ENCODE measurements at places on chromosomes 7 and 10.
A peak's percentile ranks its signal among the peaks of the same experiment; 100 is the strongest.

DNA sequence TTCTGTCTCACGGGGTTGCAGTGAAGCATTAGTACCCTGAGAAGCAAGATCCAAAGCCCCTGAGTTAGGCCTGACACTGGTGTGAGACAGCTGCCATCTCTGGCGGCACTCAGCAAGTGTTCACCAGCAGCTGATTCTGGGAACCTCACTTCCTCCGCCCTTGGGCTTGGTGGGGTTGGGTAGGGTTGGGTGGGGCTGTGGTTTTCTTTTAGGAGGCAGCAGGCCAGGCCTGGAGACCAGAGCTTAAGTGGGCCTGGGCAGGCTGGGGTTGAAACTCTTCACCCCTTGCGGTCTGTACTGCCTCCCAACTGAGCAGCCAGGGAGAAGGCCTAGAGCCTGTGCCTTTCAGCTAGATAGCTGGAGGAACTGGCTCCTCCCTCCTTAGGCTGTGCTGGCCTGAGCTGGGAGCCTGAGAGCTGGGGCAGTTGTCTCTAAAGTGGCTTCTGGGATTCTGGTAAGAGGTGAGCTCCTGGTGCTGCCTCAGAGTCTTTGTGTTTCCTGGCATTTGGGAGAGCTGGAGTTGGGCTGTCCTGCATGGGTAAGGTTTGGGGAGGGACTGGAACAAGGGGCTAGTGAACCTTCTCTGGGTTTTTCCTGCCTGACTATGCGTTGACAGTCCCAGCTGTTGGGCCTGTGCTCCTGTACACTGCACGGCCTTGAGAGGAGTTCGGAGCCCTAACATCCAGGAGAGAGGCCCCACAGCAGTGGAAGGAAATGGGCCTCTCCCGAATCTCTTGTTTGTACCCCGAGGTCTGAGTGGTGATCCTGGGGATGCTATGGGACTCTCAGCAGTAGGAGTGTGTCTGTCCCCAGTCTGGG, 5.1 kb downstream of the TSPAN14 start:
- no peaks in the 10 kb centered on the region for H3K27me3 ChIP-seq
- peaks cover 80% of the 10 kb centered on the region for H3K36me3 ChIP-seq
- peak overlapping the region; percentile 94 for H3K4me3 ChIP-seq
- H3K27ac ChIP-seq, result peak overlapping the region; percentile 94

- no peaks in the 10 kb centered on the region for H3K4me1 ChIP-seq
- no peak for DNase-seq
- no peak overlapping the region for H3K4me3 ChIP-seq
- no peak overlapping the region for H3K27ac ChIP-seq
- peaks cover 23% of the 10 kb centered on the region for H3K27me3 ChIP-seq
These were observed 151.3 kb downstream of the RAPGEF5 start for GRCh38 chr7:22205631-22206030.

GRCh38 chr7:7181519-7182155, 707 bp upstream of the C1GALT1 start:
- H3K4me1 ChIP-seq, result peaks cover 35% of the 10 kb centered on the region
- peak; percentile 65 for DNase-seq
- peak overlapping the region; percentile 100 for H3K27ac ChIP-seq
- H3K4me3 ChIP-seq, result peak overlapping the region; percentile 88

DNA sequence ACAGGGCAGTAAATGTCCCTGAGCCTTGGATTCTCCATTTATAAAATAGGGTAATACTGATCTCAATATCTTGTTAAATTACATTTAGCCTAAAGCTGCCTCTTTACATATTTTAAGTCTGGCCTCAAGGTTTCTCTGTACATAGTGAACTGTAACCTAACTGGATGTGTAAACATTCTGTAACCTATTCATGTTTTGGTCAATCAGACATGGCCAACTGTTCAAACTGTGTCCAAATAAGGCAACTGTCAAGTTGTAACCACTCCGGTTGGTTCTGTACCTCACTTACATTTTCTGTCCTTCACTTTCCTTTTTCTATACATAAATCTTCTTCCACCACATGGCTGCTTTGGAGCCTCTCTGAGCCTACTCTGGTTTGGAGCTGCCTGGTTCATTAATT, 107.1 kb upstream of the ITGB1 start:
- H3K4me1 ChIP-seq, result no peaks in the 10 kb centered on the region
- H3K27me3 ChIP-seq, result peaks cover 4% of the 10 kb centered on the region
- DNase-seq, result no peak
- H3K27ac ChIP-seq, result no peak overlapping the region
- no peak overlapping the region for H3K4me3 ChIP-seq

DNA sequence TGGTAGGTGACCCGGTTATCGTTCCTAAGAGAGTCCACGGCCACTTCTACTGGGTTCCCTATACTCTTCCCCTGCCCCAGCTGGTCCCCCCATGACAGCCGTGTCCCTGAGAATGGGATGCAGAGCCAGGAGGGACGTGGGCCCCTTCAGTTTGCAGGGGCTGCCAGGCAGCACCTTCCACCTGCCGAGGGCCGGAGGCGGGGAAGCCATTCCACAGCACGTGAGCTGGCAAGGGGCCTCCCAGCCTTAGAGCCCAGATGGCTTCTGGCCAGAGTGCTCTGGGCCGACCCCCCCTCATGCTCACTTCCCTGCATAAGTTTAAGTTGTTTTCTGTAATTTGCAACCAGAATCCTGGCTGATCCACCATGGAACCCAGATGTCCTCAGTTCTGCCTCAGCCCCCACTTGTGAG, 39.0 kb downstream of the DIP2C start:
- H3K4me1 ChIP-seq, result no peaks in the 10 kb centered on the region
- H3K4me3 ChIP-seq, result no peak overlapping the region
- H3K36me3 ChIP-seq, result no peaks in the 10 kb centered on the region
- no peak overlapping the region for H3K27ac ChIP-seq
- peaks cover 3% of the 10 kb centered on the region for H3K27me3 ChIP-seq

GRCh38 chr10:123554656-123555055, 111.5 kb upstream of the GPR26 start:
- no peaks in the 10 kb centered on the region for H3K4me1 ChIP-seq
- DNase-seq, result no peak
- no peak overlapping the region for H3K4me3 ChIP-seq

- peaks cover 4% of the 10 kb centered on the region for H3K36me3 ChIP-seq
- no peak for DNase-seq
These were observed 276.5 kb upstream of the KLF6 start for GRCh38 chr10:4061441-4061951.

GRCh38 chr10:3958472-3958996, 173.5 kb upstream of the KLF6 start:
- DNase-seq, result no peak
- no peak overlapping the region for H3K4me3 ChIP-seq
- peaks cover 42% of the 10 kb centered on the region for H3K4me1 ChIP-seq
- no peaks in the 10 kb centered on the region for H3K27me3 ChIP-seq
- peaks cover 2% of the 10 kb centered on the region for H3K36me3 ChIP-seq

- peak; percentile 86 for DNase-seq
- no peaks in the 10 kb centered on the region for H3K27me3 ChIP-seq
- no peak overlapping the region for H3K4me3 ChIP-seq
These were observed 60.9 kb upstream of the ACSM6 start for GRCh38 chr10:95133016-95133752.

- DNase-seq, result no peak
- no peak overlapping the region for H3K27ac ChIP-seq
These were observed 17.4 kb downstream of the ZNRF2 start for GRCh38 chr7:30301751-30302150.

DNA sequence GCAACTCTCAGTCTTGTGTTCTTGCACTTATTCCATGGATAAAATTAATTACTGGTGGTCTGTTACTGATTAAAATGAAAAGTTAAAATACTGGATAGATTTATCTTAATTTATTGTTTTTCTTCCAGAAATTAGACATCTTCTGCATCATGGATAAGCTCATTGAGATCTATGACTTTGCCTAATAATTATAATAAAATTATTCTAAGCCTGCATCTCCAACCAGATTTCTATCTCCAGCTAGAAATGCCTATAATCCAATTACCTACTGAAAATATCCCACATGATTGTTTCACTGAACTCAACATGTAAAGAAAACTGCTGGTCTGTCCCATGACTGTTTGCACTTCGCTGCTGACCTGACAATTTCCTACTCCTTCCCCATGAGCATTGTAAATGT, 88.3 kb upstream of the ACBD5 start:
- no peak overlapping the region for H3K4me3 ChIP-seq
- no peaks in the 10 kb centered on the region for H3K36me3 ChIP-seq
- peaks cover 11% of the 10 kb centered on the region for H3K27me3 ChIP-seq
- no peak for DNase-seq
- H3K27ac ChIP-seq, result no peak overlapping the region
- H3K4me1 ChIP-seq, result no peaks in the 10 kb centered on the region
